ENCODE measurements at places on chromosomes 6 and 20.
A peak's percentile ranks its signal among the peaks of the same experiment; 100 is the strongest.

GRCh38 chr20:48384147-48384818 lies 443.5 kb downstream of the PREX1 start:
- DNase-seq, result peak; percentile 23

- DNase-seq, result no peak
Observed at GRCh38 chr6:88360203-88360797, 194.2 kb upstream of the CNR1 start.

DNA sequence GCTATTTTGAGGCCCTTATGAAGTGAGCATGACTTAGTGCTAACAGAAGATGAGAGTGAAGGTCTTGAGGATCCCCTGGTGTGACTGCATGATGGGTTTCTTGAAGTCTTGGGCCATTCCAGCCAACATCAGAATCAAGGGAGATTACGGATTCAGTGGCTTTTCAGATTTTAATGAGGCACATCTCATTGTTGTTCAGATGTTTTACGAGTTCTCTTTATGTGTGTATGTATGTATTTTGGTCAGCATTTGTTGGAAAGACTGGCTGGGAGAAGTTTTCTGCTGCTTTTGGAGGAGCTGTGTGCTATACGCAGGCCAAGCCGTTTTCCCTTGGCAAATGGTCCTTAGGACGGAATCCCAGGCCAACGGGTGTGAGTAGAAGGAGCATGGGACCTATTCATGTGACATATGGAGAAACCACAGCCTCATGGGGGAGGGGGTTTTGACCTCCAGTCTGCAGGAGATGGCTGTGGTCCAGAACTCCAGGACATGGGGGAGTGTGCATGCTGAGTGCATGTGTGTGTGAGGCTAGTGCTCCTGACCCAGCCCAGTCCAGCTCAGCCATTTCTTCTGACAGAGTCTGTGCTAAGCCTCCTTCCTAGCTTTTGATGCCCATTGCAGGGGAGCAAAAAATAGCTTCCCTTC lies 35.3 kb downstream of the CHMP4B start:
- no peak for DNase-seq

DNA sequence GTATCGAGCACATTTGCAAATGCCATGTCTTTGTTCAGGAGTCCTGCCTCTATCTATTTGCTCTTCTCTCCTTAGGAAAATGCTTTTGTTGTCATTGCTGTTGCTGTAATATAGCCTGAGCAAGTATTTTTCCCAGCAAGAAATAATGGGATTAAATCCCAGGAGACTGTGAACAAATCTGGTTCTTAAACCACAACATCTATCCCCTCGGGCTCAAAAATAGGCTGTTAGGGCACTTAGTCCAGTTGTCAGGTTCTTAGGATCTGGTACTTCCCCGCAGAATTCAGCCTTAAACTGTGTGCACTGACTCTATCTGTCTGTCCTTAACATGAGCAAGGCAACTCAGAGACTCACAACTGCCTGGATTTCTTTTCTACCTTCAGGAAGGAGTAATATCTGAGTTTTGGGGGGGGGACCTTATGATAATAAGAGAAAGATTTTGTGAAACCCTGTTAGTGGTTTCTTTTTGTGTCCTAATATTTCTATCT lies 437.5 kb downstream of the HTR1B start:
- no peak for DNase-seq

DNA sequence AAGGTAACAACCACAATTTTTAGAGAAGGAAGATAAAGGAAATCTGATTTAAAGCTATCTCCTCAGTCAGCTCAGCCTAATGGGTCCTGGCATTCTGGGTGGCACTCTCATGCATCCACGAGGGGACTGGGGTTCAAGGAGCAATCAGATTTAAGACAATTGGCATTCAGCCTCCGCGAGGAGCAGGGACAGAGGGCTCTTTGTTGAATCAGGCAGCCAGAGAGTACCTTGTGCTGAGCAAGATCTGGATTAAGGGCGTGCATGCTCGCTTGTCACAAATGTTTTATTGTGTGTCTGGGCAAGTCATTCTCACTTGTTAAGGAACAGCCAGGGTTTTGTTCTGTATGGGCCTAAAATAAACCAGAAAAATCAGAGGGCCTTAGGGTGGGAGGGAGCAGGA lies 475.3 kb upstream of the NRSN1 start:
- DNase-seq, result no peak

DNA sequence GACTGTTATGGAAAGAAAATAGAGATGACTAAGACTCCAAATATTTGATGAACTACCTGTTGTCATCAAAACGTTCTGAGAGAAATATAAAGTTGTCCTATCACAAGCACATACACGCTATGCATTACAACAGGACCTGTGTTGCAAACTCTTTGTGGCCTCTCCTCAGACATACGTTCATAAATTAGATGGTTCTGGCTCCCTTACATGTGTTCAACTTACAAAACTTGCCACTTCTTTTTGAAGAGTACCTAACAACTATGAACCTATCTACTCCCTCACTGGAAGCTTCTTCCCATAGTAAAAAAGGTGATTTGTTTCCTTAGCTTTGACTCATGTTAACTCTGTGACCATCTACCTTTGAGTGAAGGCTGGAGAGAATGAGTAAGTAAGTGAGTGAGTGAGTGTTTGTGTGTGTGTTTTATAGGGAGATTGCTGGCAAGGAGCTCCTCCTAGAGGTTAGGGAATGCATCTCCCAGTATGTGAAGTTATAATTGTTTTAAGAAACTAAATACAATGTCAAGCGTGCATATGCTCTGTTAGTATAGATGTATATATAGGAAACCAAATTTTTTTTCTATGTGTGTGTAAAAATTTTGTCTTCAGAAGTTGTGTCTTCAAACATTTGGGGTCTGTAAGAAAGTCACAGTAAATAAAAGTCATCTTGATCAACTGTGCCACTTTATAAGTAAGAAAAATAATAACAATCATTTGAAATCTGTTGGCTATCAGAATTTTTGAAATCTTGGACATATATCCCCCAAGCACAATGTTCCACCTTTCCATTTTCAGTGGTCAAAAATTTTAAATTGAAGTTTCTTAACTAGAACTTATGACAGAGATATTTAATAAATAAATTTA lies 1211.1 kb upstream of the GJE1 start:
- peak; percentile 2 for DNase-seq

DNA sequence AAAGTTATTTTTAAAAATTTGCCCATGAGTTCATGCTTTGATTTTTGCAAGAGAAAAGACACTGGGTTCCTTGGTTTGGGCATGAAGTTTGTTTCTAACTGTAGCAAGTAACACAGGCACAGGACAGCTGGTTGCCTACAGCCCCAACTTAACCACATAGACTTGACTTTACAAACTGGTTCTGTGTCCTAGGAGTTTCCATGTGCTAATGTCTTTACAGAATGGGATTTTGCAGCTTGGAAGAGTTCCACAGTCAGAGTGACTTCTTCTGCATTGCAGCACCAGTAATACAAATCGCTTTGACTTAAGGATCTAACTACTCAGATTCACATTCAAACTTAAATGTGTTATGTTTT lies 44.3 kb downstream of the OR2B2 start:
- DNase-seq, result no peak

All from H54 (cell line).